NCI-H2081 treated with DMSO at 0.1 percent for 48 hours (cell line): ENCODE measurements at places on chromosomes 7 and 10.

DNA sequence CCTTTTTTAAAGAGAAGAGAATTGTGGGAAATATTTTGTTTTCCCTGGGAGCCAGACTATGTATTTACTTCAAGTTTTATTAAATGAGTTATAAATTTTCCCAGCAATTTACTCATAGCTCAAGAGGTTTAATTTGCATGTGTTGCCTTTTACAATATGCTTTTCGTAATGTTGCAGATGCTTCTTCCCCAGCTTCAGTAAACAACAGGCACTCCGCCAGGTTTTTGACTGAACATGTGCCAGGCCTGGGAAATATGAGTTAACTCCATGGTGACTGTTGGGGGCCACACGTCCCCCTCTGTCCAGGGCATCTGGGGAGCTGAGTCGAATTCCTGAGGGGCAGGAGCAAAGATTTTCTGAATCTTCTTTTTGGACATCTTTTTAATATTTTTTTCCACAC is 545.7 kb downstream of the LRMDA start:
- DNase-seq: no peak

GRCh38 chr10:68666280-68666760 is 54.7 kb upstream of the CCAR1 start:
- no peak for DNase-seq

GRCh38 chr10:43926875-43927406 is 278.3 kb upstream of the ZNF32 start:
- DNase-seq: no peak

DNA sequence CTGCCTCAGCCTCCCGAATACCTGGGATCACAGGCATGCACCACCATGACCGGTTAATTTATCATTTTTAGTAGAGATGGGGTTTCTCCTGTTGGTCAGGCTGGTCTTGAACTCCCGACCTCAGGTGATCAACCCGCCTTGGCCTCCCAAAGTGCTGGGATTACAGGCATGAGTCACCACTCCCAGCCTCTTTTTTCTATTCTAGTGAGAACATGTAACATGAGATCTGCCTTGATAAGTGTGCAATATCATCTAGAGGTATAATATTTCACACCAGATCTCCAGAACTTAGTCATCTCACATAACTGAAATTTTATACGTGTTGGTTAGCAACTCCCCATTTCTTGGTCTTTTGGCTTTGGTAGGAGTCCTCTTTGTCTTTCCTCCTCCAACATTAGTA is 656.9 kb downstream of the CNTNAP2 start:
- DNase-seq: no peak

DNA sequence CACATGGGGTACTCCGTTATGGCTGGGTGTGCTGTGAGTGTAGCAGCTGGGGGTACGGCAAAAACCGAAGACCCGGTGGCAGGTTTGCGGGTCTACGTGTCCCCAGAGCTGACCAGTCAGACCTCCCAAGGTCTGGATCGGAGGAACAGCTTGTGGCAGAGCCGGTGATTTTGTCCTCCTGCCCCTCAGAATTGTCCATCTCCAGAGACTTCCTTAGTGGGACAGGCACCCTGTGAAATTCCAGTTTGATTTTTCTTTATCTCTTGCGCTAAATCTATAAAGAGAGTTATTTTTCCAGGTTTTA is 1.0 kb downstream of the EIF3B start:
- DNase-seq: no peak

DNA sequence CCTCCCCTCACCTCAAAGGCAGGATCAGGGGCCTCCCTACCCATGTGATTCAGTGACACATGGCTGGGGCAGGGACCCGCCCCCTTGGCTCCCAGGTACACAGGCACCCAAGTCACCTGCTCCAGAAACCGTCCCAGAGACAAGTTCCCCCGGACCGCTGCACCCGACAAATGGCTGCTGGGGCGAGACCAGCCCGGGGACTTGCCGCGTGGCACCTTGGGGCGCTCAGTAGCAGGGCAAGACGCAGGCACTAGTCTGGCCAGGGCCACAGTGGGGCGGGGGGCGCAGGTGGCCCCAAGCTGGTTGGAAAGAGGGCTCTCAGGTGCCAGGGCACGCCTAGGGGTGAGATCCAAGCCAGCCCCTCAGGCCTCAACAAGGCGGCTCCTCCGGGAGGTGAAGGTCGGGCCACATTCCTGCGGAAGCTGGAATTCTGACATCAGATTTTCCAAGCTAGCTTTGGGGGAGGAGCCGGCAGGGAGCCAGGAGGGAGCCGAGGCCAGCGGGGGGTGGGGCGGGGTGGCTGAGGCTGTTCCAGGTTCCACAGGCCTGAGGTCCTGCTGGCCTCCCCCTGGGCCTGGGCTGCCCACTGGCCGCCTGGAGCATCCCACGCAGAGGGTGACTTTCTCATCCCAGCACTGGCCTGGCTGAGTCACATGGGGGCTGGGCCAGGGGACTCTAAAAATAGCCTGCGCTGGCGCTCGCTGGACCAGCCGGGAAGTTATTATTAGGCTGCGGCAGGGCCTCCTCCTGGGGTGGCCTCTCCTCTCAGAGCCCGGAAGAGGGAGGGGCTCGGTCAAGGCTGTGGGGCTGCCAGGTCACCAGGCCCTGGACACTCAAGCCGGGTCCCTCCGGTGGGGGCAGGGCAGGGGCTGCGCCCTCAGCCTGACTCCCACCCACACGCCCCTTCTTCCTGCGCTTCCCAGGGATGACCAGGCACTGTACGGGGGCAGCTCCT is 20.5 kb upstream of the INPP5A start:
- no peak for DNase-seq

DNA sequence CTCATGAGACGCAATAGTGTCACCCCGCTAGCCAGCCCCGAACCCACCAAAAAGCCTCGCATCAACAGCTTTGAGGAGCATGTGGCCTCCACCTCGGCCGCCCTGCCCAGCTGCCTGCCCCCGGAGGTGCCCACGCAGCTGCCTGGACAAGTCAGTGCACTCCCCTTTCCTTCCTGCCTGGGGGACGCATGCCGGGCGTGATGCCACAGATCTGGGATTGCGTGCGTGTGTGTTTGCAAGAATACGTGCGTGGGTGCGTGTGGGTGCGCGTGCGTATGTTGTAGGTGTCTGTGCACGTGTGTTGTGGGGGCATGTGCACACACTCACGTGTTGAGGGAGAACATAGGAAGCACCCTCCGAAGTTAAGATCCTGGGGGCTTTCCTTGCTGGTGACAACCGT is 23.5 kb downstream of the PFKFB3 start:
- DNase-seq: no peak

DNA sequence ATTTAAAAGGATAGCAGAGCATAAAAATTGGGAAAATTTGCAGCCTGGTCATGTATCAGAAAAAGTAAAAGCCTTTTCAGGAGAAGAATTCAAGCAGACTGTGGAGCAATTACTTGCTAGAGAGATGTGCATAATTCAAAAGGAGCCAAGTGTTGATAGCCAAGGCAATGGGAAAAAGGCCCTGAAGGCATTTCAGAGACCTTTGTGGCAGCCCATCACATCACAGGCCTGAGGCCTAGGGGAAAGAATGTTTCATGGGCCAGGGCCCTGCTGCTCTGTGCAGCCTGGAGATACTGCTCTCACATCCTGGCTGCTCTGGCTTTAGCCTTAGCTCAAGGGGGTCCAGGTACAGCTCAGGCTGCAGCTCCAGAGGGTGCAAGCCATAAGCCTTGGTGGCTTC is 152.9 kb downstream of the MAGI2 start:
- no peak for DNase-seq
